Esophagus muscularis mucosa (tissue), 4 donors: ENCODE measurements at places on chromosomes 11 and 22. TPM values are rescaled to one million over a fixed set of nuclear protein-coding genes. Genes with fewer than 3 reads are reported as not detected.

DNA sequence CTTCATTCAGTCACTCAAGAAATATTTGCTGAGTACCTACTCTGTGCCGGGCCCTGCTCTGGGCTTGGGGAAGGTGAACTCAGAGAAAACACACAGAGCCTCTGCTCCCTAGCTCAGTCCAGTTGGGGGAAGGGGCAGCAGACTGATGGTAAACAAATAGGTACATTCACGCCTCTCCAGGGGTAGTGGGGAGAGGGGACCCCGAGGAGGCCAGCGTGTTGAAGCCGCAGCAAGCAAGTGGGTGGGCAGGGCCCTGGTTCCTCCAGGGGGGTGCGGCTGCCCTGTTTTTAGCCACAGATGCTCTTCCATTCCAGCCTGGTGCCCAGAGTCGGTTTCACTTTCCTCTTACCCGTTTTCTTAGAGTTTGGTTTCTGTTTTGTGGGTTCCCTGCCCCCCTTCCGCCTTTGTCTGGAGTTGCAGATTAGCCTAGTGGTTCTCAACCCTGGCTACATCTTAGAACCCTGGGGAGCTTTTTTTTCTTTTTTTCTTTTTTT is 8.7 kb downstream of the DRAP1 start:
- H3K27ac ChIP-seq, result no peak overlapping the region
- peaks cover 6% of the 10 kb centered on the region for H3K27me3 ChIP-seq
- peaks cover 2% of the 10 kb centered on the region for H3K36me3 ChIP-seq

JHY gene
- 9.6 TPM for total RNA-seq

DNA sequence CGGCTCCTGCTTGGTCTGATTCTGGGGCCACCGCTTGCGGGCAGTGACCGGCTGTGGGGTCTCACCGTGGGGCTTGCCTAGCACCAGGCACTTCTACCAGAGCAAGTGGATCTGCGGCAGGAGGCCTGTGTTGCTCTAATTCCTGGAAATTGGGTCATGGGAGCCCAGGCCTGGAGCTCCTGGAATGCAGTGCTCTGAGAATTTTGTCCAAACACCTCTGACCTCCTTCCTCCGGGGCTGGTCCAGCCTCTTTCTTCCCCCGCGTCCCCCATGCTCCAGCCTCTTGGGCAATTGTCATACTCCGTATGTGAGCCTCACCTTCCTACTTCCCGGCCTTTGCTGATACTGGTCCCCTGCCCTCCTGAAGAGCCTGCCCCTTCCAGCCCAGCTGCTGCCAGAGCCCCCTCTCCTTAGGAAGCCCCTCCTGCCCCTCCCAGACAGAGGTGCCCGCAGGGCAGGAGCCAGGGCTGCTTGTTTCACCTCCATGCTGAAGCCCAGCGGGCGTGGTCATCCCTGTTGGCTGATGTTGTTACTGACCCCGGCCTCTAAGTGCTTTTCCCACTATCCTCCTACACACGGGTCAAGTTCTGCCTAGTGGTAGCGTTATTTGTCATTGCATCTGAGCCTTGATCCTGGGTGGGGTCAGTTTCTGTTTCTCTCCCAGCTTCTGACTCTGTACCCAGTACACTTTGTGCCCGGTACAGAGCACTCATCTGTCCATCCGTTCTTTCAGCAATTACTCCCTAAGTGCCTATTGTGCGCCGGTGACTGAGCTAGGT is 9.6 kb downstream of the MGAT3 start:
- no peak for DNase-seq
- peak overlapping the region; percentile 68 for H3K27ac ChIP-seq
- no peak overlapping the region for H3K4me3 ChIP-seq
- no peaks in the 10 kb centered on the region for H3K27me3 ChIP-seq
- H3K36me3 ChIP-seq, result no peaks in the 10 kb centered on the region
- peaks cover 75% of the 10 kb centered on the region for H3K4me1 ChIP-seq

GRCh38 chr11:64316672-64317324 is 561 bp downstream of the TRMT112 start:
- DNase-seq, result no peak
- H3K27ac ChIP-seq, result peak overlapping the region; percentile 96
- peaks cover 47% of the 10 kb centered on the region for H3K36me3 ChIP-seq
- peaks cover 53% of the 10 kb centered on the region for H3K4me1 ChIP-seq
- no peaks in the 10 kb centered on the region for H3K27me3 ChIP-seq

DNA sequence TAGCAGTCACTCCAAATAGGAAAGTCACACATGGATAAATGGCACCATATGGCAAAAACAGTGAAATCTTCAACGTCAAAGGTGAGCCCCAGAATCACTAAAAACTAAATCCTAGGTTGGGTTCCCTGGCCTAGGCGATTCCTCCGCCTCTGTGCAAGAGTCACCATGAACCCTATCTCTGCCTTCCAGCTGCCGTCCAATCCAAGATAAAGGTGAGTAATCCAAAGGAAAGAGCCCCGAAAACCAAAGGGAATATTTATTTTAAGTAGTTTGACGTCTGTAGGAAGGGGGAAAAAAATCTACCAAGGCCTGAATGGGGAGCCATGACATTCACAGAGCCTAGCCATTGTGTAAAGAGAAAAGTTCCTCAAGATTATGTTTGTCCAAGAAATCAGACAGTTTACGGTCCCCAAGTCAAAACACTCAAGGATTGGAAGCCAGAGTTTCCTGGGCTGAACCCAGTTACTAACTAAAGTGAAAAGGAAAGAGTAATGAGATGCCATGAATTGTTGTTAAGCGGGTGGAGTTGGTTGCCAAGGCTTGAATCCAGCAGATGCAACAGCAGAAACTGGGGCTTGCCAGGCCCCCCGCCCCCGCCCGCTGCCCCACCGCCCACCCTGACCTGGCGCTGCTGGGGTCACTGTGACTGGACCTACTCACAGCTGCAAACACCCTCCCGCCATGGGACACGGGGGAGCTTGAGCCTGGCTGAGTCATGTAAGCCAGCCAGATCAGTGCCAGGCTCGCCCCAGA is 39.7 kb upstream of the ETS1 start:
- H3K27ac ChIP-seq, result no peak overlapping the region
- no peaks in the 10 kb centered on the region for H3K36me3 ChIP-seq
- DNase-seq, result peak; percentile 91
- no peaks in the 10 kb centered on the region for H3K27me3 ChIP-seq
- H3K4me1 ChIP-seq, result peaks cover 14% of the 10 kb centered on the region

DNA sequence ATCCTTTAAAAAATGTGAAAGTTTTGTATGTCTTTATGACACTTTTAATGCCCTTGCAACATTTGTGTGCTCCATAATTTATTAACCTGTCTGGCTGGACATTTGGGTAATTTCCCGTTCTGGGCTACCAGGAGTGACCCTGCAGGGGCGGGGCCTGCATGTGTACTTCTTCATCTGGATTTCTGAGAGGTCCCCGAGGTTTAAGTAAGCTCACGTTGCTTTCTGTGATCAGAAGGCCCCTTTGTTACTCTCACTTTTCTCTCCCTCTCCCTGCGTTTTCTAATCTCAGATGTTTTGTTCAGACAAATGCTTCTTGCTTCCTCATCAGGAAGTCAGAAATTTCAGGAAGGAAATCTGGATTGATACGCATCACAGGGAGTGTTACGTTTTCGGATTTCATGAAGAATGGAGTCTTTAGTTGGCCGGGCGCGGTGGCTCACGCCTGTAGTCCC is 78.9 kb upstream of the CRYBB3 start:
- H3K27me3 ChIP-seq, result no peaks in the 10 kb centered on the region
- peaks cover 12% of the 10 kb centered on the region for H3K36me3 ChIP-seq
- no peak overlapping the region for H3K4me3 ChIP-seq
- no peak for DNase-seq
- peak overlapping the region; percentile 67 for H3K27ac ChIP-seq
- peaks cover 18% of the 10 kb centered on the region for H3K4me1 ChIP-seq

DNA sequence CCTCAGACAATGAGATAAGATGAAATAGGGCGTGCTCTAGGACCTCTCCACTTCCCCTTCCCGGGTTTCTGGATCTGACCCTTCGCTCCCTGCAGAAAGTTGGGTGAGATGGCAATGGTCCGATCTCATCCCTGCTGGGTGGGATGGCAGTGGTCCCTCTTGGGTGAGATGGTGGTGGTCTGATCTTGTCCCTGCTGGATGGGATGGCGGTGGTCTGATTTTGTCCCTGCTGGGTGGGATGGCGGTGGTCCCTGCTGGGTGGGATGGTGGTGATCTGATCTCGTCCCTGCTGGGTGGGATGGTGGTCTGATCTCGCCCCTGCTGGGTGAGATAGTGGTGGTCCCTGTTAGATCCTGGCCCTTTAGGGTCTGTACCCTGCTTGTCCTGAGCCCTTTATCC is 21.3 kb downstream of the ST14 start:
- no peak overlapping the region for H3K4me3 ChIP-seq
- H3K36me3 ChIP-seq, result no peaks in the 10 kb centered on the region
- no peak overlapping the region for H3K27ac ChIP-seq
- no peaks in the 10 kb centered on the region for H3K27me3 ChIP-seq
- H3K4me1 ChIP-seq, result peaks cover 23% of the 10 kb centered on the region
- DNase-seq, result no peak

- H3K27ac ChIP-seq, result no peak overlapping the region
- no peak for DNase-seq
- peaks cover 15% of the 10 kb centered on the region for H3K4me1 ChIP-seq
- H3K36me3 ChIP-seq, result no peaks in the 10 kb centered on the region
Measured at GRCh38 chr11:79243422-79244210, 197.2 kb downstream of the TENM4 start.

GRCh38 chr11:1297576-1298473 is 11.6 kb downstream of the TOLLIP start:
- H3K4me1 ChIP-seq, result peaks cover 69% of the 10 kb centered on the region
- H3K27me3 ChIP-seq, result no peaks in the 10 kb centered on the region
- DNase-seq, result no peak
- H3K4me3 ChIP-seq, result no peak overlapping the region

DNA sequence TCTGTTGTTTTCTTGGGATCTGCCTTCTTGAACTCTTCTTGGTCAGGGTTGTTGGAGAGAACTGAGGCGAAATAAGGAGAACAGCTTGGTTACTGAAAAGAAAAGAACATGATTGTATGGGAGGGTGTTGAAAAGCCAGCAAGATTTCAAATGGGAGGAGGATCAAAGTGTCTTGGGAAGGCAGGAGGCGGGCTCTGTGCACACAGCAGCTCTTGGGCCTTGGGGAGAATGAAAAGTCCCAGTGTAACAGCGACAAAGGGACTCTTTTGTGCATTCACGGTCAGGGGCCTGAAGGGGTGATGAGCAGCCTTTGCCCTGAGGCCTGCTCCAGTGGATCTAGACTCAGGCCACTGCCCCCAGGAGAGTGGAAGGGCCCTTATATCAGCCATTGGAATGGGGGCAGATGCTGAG is 135.4 kb downstream of the ADAMTS15 start:
- no peak overlapping the region for H3K4me3 ChIP-seq
- no peak for DNase-seq
- no peaks in the 10 kb centered on the region for H3K27me3 ChIP-seq

DNA sequence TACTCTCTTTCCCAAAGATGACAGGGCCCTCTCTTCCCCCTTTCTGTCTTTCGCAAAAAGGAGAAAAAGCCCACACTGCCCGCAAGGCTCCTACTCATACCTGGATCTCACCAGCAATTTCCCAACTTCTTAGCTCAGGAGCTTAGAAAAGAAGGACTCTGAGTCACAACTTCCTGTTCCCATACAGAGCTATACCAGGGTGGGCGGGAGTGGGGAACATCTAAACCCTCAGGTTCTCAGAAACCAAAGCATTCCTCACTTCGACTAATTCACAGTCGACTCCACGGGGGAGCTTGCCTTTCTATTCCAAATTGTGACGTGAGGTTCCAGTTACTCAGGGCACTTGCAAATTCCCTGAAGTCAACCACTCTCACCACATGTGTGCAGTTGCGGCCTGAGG is 61.9 kb downstream of the MTNR1B start:
- H3K4me3 ChIP-seq, result no peak overlapping the region
- H3K4me1 ChIP-seq, result no peaks in the 10 kb centered on the region
- H3K27ac ChIP-seq, result no peak overlapping the region
- no peak for DNase-seq
- H3K36me3 ChIP-seq, result no peaks in the 10 kb centered on the region
- H3K27me3 ChIP-seq, result no peaks in the 10 kb centered on the region

GRCh38 chr22:21829523-21829922 is 37.9 kb downstream of the MAPK1 start:
- H3K36me3 ChIP-seq, result no peaks in the 10 kb centered on the region
- H3K4me1 ChIP-seq, result peaks cover 83% of the 10 kb centered on the region
- DNase-seq, result no peak
- H3K4me3 ChIP-seq, result no peak overlapping the region
- H3K27ac ChIP-seq, result no peak overlapping the region

DNA sequence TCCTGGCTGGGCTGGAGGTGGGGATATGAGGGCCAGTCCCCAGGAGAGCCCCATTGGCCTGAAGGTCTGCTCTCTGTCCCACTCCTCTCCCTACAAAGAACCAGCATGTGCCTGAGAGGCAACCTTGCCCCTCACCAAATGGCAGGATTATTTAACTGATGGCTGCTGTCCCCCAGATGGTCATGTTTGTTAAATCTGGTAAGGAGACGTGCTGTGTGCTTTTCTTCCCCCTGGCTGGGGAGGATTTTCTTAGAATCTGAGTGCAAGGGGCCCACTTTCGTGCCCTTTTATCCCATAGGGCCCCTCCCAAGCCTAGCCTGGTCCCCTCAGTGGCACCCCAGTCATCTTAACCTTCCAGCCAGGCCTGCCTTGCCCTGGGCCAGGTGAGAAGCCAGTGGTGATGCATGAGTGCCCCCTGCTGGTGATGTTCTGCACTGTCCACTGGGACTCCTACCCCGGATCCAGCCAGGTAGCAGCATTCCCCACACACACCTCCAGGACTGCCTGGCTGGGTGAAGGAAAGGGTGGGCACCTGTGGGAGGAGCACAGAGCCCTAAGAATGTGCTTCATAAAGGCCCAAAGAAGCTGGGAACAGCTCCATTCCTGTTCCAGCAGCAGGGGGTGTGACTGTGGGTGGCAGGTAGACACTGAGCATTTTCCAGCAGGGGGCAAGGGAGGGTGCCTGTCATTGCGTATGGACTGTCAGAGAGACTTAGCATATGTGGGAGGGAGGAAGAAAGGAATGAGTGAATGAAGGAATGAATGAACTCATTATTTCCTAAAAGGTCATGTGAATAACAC is 28.9 kb downstream of the MFNG start:
- H3K4me3 ChIP-seq, result no peak overlapping the region
- no peaks in the 10 kb centered on the region for H3K36me3 ChIP-seq
- H3K27me3 ChIP-seq, result no peaks in the 10 kb centered on the region
- no peak overlapping the region for H3K27ac ChIP-seq
- no peak for DNase-seq

DNA sequence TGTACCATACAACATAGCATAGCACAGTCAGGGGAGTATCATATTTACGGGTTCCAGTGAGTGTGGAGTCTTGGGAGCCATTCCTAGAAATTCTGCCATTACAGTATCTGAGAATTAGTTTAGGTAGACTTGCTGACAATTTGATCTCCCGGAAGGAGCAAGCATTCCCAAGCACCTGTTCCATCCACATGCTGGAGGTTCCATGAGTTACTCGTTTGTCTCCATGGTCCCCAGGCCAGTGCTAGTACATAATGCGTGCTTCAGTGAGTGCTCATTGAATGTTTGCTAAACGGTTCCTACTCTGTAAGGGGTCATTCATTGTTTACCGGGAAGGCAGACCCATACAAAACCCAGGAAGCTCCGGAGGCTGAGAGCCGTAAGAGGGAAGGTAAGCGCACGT is 27.4 kb upstream of the MYOD1 start:
- H3K36me3 ChIP-seq, result no peaks in the 10 kb centered on the region
- no peaks in the 10 kb centered on the region for H3K4me1 ChIP-seq
- no peak for DNase-seq

- H3K27me3 ChIP-seq, result no peaks in the 10 kb centered on the region
- peaks cover 3% of the 10 kb centered on the region for H3K4me1 ChIP-seq
- H3K27ac ChIP-seq, result no peak overlapping the region
- no peaks in the 10 kb centered on the region for H3K36me3 ChIP-seq
Measured at GRCh38 chr22:38424525-38425080, 30.4 kb downstream of the KCNJ4 start.

GRCh38 chr11:84993386-84993785 is 633.8 kb downstream of the DLG2 start:
- H3K27me3 ChIP-seq, result no peaks in the 10 kb centered on the region
- H3K4me3 ChIP-seq, result no peak overlapping the region
- H3K27ac ChIP-seq, result no peak overlapping the region
- H3K36me3 ChIP-seq, result no peaks in the 10 kb centered on the region
- no peaks in the 10 kb centered on the region for H3K4me1 ChIP-seq
- DNase-seq, result no peak
